Activated CD4-positive, alpha-beta T cell treated with anti-CD3 and anti-CD28 coated beads, Interleukin-2, amount 50 U/mL, for 1 hour (primary cell): ENCODE measurements at places on chromosomes 5 and 9.

GRCh38 chr5:31815376-31815775 is 176.4 kb downstream of the PDZD2 start:
- no peak for DNase-seq

DNA sequence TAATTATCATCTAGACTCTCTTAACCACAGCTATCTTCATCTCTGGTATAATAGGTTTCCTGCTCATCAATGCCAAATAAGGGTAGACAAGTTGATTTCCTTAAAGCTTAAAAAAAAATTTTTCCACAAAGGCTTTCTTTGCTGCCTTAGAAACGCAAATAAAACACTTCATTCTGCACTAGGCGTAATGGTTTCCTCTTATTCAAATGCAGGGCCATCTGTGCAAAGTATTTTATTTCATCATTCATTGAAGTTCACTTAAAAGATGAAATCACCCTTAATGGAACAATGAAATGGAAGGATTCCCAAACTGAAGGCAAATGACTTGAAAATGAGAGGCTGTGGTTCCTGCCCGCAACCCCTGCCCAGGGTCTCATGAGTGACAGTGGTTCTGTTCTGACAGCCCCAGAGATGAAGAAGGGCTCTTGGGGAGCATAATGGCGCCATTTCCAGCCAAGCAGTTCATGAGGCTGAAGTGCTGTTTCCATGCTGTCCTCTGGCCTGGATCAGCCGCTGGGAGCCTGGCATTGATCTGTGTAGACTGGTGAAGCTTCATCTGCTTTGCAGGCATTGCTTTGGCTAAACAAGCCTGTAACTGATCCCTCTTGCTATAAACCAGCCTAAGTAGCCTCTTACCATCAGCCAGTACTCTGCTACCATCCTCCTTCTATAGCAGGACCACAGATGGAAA is 276.9 kb upstream of the WWC1 start:
- no peak for DNase-seq

DNA sequence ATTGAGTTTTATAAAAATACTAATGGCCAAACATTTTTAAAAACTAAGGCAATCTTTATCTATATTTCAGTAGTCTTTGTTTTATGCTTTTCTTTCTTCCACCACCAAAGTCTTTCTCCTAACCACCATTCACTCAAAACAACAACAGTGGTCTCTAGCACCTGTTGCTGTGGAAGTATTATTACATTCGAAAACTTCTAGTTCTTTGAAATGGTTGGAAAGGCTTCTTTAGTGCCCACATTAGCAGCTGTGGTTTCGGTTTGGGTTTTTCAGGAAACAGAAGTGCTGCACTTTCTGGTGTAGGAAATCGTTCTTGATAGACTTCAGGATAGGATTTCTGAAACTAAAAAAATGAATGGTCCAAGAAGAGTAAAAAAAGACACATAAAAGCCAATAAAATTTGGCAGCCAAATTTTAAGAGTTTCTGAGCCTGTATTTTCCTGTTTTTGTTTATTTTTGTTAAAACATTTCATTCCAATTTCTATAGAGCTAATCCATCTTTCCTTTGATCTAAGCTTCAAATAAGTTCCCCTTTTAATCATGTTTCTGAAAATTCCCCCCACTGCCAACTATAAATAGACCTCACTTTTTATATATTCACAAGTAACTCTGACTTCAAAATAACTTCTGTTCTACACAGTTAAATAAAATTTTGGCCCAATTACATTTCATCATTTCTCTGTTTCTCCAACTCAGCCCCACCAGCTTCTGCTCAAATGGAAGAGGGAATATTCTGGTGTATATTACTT is 102.2 kb downstream of the DEPDC1B start:
- DNase-seq, result no peak

GRCh38 chr9:70407081-70407503 is 7.4 kb downstream of the KLF9 start:
- DNase-seq, result no peak

- DNase-seq, result no peak
These were observed 13.1 kb downstream of the UHRF2 start for GRCh38 chr9:6426117-6426516.

- DNase-seq, result no peak
These were observed 13.9 kb downstream of the DYNC2I2 start for GRCh38 chr9:128642675-128643245.
